ENCODE measurements at places on chromosomes 12 and 14.

DNA sequence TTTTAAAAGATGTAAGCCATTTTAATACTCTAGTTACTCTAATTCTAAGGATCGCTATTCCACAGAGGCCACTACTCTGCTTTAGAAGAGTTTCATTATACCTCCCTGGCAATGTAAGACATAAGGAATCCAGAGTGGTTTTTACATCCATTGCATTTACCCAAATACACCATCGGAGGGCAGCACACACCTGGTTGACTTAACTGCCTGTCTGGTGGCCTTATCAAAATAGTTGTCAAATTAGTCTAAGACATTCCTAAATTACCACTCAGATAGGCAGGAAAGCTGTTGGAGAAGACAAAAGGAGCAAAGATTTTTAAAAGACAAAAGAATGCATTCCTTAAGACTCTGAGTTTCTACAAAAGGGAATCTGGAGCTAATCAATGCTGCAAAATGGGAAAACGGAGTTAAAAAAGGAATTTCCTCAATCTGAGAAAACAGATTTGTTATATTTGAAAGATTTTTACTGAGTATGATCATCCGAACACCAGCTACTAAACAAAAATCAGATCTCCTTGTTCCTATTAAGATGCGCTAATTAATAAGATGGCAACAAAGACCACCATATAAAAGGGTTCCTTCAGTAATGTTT, 33.8 kb upstream of the FGD4 start:
- peak; percentile 58 for DNase-seq

DNA sequence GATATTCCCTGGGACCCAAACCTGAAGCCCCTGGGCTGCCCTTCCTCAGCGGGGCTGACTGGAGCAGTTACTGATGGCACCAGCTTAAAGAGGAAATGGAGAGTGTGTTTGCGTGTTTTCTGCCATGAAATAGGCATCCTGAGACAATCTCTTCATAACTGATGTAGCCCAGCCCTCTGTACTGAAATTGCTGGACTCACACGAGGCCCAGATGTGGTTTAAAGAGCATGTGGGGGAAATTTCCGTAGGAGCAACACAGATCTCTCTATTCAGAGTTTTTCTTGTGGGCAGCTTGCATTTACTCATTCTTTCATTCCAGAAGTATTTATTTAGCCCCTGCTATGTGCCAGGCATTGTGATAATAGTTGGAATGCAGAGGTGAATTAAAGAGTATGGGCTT, 782.1 kb upstream of the TBX3 start:
- no peak for DNase-seq

DNA sequence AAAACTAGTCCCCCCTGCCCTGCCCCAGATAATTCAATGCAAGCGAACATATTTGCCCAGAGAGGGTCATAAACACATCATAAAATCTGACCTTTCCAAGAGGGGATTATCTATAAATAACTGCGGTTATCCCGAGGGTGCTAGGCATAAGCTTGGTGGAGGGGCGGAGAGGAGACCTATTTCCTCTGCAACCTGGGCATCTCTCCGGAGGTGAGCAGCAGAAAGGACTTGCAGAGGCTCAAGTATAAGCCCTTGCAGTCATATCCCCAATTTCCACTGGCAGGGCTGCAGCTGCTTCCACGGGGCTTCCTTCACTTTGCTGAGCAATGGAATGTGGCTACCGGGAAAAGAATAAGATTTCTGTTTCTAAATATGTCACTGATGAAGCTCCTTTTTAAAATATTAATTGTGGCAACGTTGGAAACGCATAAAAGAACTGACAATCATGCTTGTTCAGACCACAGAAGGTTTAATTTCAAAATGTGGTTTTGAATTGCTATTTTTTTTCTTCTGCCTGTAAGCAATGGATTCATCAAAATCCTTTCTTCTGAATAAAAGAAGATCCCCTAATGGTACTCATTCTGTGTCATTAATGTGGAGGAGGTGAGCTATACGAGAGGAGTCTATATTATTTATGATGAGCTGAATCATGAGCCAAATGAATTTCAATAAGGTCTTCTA, 268.9 kb upstream of the ATP2B1 start:
- DNase-seq: no peak

DNA sequence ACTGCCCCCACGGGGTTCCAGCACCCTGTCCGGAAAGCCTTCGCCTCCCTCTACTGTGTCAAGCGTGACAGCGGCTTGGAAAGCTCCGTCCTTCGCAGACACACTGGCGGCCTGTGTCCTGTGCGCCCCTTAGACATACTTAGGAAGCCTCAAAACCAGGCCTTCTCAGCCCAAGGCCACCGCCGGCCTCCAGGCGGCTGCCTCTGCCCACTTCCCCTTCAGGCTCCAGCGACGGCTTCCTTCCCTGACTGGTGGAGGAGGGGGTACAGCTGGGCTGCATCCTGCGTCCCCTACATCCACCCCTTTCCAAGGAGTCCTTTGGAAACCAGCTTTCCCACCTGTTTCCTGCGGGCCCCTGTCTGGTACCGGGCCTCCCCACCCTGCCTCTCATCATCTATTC, 2.5 kb upstream of the CACNA2D4 start:
- peak; percentile 45 for DNase-seq

Data from GM13976 (cell line).